ENCODE measurements at places on chromosomes 11 and 22.
A peak's percentile ranks its signal among the peaks of the same experiment; 100 is the strongest.

- DNase-seq = no peak
Measured at GRCh38 chr11:11313902-11314692, 39.0 kb downstream of the CSNK2A3 start.

- DNase-seq = no peak
Measured at GRCh38 chr11:2314525-2315394, 12.9 kb downstream of the TSPAN32 start.

- no peak for DNase-seq
Measured at GRCh38 chr11:48142889-48143288, 73.7 kb upstream of the OR4B1 start.

DNA sequence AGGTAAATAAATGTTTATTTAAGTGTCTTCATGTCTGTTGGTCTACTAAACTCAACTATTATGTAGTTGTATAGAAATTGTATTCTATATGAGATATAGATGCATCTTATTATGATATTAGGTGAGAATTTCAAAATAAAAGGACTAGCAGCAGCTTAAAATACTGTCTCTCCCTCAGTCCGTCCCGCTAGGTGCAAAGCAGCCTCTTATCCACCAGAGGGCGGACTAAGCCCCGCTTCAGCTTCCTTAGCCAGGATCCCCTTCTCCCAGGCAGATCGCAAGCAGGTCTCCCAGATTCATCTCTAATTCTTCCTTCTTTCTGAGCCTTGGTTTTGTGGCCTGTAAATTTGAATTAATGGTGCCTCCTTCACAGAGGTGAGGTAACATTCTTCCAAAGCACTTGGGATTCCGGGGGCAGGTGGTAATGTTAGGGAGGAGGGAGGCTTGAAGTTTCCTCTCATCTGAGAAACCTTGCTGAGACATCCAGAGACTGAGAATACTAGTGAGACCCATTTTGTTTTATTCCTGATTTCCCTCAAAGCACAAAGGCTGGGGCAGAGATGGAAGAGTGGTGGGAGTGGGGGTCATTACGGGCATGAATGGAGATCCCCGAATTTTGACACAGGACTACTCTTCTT, 13.5 kb upstream of the INSC start:
- DNase-seq = peak; percentile 32

GRCh38 chr11:64126796-64127195, 39.1 kb downstream of the MACROD1 start:
- DNase-seq = no peak

GRCh38 chr22:38218661-38219622, 17.1 kb downstream of the MAFF start:
- DNase-seq = no peak

DNA sequence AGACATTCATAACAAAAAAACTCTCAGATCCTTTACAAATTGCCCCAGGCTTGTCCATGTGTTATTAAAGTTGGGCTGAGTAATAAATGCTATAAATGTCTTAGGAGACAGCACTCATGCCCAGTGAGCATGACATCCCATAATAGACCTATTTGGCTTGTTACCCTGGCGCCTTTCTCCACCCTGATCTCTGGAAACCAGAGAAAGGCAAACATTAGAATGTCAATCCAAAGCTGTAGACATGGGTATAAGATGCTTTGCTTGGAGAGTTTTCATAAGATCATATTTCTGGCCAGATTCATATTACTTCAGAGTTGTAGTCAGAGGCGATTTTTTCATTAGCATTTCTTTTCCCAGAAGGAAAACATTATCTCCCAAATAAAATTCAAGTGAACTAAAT, 161.3 kb upstream of the UBASH3B start:
- DNase-seq = no peak

DNA sequence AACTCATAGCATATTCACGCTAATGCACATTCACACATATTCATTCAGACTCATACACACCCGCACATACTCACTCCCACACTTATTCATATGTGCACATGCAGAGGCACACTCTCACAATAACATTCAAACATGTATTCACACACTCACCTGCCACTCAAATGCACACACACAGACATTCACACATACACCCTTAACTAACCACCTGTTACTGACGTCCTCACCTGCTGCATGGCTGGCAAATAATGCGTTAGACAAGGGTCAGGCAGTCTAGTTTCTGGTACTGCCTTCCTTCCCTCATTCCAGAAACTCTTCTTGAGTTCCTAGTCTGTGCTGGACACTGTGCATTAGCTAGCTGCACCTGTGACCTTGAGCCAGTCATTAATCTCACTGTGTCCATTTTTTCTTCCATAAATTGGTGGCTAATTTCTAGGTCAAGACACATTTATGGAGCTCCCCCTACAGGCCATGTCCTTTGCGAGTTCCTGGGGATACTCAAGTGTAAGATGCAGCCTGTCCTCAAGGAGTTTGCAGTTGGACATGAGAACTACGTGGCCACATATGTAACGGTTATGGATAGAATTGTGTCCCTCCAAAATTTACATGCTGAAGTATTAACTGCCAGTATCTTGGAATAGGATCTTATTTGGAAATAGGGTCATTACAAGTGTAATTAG, 34.5 kb upstream of the SEZ6L start:
- DNase-seq = no peak

DNA sequence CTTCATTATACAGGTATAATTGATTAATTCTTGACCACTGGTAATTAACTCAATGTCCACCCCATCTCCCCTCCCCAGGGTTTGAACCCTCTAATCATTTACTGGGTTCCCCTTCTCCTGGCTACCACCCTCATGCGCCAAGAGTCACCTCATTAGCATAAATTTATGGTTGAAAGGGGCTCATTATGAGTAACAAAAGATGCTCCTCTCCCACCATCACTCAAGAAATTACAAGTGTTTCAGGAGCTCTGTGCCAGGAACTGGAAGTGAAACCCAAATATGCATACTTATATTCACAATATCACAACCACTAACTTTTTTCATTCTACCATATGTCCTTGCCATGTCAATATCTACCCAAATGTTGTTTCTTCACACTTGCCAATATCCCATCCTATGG, 7.8 kb upstream of the STIP1 start:
- no peak for DNase-seq

DNA sequence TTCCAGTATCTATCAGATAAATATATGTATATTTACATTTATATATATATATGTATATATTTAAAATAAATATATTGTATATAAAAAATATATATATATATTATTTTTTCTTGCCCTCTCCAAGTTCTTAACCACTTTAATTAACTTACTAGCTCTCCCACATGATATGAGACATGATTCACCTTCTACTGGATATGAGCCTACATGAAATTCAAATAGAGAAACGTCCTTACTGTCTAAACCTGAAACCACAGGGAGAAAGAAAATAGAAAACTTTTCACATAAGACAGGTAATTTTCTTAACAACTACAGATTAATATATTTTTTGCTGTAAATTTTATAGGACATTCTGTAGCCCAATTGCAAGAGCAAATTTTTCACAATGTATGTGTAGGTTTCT, 391.6 kb downstream of the ETS1 start:
- DNase-seq = no peak

DNA sequence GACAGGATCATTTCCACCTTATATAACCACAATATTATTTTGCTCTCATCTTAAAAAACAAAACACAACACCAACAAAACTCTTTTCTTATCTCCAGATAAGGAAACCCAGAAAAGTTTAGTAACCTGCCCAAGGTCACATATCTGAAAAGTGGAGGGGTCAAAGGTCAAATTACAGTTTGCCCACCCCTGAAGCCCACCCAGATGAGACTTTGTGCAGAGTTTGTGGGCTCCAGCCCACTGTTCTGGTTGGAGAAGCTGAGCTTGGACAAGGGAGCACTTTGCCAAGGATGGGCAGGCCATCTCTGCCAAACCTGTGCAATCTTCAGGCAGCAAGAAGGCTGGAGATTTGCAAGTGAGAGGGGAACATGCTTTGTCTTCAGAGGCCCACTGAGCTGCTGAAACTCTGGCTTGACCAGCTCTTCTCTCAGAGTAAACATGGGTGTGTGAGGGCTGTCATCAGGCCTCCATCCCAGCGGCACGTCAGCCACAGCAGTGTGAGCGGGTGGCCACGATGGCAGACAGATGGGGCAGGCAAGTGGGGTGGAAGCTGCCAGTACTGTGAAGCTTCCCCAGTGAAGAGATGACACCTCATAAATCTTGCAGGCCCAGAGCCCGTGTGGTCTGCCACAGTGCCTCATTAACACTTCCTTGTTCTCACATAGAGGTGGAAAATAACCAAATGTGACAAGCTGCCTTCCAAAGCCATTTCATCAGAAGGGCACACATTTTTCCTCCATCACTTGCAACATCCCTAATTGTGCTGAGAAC, 111.8 kb downstream of the CCDC81 start:
- DNase-seq = no peak

Measured in D721Med (cell line).